ENCODE measurements at places on chromosomes 2 and 18. TPM values are rescaled to one million over a fixed set of nuclear protein-coding genes. Genes with fewer than 3 reads are reported as not detected.

- peak; percentile 65 for DNase-seq
Measured at GRCh38 chr18:13500869-13501542, 225.4 kb downstream of the FAM210A start.

GRCh38 chr2:106176446-106177099 is 17.5 kb downstream of the UXS1 start:
- DNase-seq: no peak

DNA sequence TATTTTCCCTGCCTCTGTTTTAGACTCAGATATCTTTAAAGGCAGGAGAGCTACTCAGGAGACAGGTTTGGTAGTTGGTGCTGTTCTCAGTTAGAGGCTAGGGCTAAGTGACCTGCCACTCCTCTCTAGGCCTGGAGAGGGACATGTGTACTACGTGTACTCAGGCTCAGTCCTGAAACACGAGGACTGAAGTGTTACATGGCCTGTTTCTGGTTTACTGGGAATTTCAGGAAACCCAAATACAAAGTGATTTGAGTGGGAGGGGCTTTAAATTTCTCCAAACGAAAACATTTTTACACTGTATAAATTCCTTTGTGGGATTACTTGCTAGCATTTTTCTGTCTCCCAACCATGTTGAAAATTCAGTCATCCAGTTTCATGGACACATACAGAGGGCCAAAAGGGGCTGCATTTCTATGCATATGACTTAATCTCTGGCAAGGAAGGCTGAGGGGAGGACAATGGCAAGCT is 343.3 kb downstream of the CYP26B1 start:
- DNase-seq: no peak

DNA sequence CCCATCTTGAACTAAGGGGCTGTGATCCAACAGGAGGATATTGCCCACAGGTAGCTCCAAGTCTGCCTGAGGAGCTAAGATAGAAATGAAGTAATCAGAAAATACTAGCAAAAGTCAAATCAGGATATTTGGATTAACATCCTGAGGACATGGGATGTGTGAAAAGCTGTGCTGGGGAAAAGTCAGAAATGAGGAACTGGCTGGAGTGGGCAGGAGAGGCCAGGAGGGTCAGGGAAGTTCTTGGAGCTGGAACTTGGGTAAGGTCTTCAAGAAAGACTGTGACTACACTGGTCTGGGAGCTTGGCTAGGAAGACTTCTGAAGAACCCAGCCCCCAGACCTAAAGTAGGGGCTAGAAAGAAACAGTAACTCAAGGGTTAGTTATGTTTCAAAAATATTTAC is 250.9 kb downstream of the PRKCE start:
- no peak for DNase-seq

DNA sequence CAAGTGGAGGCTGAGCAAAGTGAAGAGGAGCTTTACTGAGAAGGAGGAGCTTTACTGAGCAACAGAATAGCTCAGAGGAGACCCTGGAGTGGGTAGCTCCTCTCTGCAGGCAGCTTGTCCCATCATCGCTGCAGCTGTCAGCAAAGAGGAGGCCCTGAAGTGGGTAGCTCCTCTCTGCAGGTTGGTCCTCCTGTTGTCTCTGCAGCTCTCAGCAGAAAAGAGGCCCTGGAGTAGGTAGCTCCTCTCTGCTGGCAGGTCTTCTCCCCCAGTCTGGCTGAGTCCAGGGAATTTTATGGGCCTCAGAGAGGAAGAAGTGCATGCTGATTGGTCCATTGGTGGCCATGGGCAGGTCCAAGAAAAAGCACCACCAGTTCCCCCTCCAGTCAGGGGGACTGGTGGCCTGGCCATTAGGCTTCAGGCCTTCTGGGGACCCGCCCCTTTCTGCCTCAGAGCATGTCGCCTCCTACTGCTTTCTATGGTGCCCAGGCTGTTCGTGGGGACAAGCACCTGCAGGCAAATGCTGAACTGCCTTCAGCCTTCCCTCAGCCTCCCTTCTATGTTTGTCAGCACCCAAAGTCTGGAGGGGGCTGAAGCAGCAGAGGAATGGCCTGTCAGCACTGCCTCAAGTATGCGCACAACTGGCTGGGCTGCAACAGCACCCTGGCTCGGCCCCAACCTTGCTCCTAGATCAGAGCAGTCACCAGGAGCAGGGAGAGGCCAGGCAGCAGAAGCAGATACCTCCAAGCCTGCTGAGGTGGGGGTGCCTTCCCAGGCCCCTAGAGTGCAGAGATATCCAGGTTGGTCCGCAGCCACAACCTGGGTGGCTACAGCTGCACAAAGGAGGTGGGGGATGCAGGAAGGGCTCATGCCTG is 5.9 kb downstream of the ZSCAN30 start:
- no peak for DNase-seq

DNA sequence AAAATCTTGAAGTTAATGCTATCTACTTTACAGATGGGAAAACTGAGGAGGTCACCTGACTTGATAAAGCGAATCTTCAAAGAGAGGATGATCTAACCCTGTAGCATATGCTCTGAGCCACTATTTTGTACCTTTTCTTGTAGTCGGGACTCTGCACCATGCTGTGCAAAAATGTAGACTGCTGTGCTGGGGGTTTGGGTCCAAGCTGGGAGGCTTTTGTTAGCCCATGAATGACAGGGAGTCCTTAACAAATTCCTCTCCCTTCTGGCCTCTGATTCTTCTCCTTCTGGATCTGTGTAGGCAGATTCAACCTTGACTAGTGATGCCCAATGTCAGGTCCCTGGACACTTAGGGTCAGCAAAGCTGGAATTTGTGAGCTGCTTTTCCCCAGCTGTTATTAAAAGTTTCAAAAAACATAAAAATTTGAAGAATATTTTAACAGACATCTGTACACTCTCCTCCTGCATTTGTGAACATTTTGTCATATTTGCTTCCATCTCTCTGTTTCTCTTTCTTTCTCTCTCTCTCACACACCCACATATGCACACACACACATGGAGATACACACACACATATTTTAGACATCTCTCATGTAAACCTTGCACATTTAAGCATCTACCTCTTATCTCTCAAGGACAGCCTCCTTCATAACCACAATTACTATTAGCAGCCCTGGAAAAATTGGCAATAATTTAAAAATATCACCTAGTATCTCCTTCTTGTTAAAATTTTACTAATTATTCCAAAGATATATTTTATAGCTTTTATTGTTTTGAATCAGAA is 335.0 kb upstream of the TRIB2 start:
- no peak for DNase-seq

- peak; percentile 93 for DNase-seq
Measured at GRCh38 chr2:234682492-234683228, 185.8 kb upstream of the ARL4C start.

DNA sequence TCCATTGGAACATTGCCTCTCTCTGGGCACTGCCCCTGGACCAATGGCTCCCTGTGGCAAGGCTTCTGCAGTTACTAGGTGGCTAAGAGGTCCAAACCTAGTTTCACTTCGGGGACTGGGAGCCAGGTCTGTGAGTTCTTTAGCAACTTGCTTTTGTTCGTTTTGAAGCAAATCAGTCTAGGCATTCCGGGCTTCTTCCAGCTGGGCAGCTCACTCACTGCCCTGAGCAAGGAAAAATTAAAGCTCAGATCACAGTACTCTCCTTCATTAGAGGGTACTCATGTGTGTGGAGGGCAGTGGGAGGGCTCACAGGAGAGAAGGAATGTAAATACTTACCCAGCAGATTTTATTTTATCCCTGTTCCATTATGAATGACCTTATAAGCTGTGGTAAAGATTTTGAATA is 80.3 kb downstream of the SPP2 start:
- DNase-seq: no peak

GRCh38 chr2:118089139-118089800 is 999 bp downstream of the INSIG2 start:
- DNase-seq: peak; percentile 61

- DNase-seq: no peak
Measured at GRCh38 chr2:181697571-181697970, 17.3 kb upstream of the NEUROD1 start.

DNA sequence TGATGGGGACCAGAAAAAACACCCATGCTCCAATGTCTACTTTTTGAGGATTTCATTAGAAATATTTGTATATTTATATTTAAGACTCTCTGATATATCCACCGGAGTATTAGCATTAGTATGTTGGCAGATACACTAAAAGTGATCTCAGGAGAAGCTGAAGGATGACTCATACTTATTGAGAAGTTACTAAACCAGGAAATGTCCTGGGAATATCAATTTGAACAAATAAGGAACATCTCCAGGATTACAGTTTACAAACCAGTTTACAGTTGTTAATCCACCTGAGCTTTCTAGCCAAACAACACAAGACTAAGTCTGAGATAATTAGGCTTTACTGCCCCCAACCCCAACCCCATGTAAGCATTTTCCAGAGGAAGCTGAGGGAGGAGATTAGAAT is 16.1 kb upstream of the DPP4 start:
- peak; percentile 50 for DNase-seq

DNA sequence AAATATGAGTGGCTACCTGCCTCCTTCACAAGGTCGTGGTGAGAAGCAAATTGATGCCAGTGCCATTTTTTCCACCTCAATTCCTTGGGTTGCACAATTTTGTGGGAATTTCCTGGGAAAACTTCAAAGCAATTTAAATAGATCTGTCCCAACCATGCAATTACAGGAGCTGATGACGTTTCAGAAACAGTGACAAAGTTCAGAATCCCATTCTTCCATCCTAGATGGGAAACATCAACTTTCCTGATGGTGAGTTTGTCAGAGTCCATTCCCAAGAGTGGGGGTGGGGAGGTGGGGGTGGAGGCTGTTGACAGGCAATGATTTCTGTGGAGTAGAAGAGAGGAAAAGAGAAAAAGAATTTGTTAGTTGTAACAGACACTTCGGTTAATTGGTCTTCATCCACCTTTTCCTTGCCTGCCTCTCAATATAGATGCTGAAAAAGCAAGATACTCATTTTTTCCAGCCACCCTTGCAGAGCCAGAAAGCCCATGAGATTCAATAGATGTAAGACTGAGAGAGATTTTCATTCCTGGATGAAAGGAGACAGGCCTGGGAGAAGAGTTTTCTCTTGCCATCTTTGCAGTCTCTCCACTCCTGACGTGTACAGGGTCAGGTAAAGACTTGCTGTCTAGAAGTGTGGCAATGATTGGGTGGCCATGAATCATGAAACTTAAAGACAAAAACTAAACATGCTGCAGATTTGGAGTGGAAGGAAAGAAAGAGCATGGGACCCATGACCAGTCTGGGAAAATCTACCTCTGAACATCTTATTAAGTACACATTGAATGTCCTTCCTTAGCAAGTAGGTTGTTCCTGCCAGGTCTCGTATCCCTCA is 47.3 kb downstream of the SOCS6 start:
- peak; percentile 87 for DNase-seq

DNA sequence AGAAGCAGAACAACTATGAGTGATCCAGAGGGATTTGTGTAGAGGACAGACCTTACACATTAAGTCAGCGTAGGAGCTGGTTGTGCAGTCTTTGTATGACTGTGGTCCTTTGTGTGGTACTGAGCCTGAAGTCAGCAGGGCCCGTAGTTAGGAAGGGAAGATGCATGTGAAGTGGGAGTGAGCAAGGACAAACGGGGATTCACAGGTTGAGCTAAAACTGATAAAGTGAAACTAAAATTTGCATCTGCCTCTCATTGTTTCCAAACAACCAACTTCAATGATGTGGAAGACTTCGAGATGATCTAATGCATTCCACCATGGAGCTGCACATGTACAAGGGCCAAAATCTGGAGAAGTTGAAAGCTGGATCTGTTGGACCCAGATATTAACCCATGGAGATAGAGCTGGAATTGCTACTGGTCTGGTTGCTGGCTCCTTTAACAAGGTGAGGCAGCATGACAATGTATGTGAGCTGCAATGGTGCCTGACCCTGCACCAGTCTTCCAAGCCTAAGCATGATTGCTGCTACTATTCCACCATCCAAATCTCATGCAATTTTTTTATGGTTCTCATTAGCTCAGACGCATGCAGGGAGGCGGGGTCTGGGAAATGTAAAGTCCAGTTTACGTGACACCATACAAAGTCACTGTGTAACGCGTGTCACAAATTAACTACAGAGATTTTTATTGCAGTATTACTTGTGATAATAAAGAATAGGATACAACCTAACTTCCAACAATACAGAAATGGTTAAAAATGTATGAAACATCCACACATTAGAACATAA is 12.1 kb upstream of the CYBRD1 start:
- no peak for DNase-seq

DNA sequence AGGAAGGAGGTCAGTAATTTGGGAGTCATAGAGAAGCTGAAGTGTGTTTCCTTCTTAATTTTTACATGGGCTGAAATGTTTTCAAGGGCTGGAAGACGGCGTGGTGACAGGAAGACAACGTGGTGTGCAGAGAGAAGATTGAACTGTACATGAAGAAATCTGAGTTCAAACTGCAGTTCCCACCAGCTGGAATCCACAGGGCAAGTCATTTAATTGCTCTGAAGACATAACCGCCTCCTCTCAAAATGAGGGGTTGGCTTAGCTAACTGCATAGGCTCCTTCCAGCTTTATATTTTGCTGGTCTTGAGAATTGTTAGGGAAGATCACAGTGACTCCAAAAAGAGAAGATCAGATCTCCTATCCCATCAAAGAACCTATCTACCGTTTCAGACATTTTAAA is 103.9 kb downstream of the SLC8A1 start:
- DNase-seq: no peak

DNA sequence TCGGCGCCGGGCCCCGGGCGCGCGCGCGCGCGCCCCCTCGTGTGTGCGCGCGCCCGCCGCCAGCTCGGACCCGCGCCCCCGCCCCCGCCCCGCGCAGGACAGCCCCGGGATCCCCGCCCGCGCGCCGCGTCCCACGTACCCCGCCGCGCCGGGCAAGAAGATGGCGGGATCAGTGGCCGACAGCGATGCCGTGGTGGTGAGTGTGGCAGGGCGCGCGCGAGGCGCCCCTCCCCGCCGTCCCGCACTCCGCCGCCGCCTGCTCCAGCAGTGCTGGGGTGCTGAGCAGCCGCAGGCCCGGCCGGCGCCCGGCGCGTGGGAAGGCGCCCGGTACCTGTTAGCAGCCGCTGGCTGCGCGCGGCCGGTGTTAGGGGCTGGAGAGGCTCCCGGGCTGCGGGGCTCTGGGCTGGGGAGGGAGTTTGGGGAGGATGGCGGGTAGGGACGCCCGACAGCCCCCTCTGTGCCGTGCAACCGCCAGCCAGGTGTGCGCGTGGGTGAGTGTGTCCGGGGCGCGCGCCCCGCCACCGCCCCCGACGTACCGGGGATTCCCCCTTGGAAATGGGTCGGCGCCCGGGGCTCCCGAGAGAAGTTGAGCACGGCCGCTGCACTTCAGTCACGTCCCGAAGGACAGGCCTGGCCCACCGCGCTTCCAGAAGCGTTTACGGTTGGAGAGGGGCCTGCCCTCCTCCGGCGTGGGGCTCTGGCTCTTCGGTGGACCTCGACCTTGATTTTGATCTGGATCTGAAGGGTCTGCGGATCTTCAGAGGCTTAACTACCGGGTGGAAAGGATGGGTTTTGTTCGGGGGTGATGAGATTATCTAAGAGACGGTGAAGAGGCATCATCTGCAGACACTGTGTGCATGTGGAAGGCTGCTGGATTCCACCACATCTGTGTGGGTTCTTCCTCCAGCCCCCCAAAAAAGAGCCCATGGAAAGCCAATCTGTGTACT is 697 bp downstream of the LGALSL start:
- no peak for DNase-seq

IL1RL1 gene
- total RNA-seq: 0.20 TPM

EMILIN2 gene
- 0.42 TPM for total RNA-seq

PJVK gene
- 2.0 TPM for total RNA-seq

Measured in foreskin keratinocyte (primary cell).